ENCODE measurements at places on chromosomes 11 and 22.

- DNase-seq, result no peak
Measured at GRCh38 chr11:208917-209260, 1.4 kb downstream of the RIC8A start.

- no peak for DNase-seq
Measured at GRCh38 chr11:44066732-44067141, 667 bp downstream of the ACCS start.

DNA sequence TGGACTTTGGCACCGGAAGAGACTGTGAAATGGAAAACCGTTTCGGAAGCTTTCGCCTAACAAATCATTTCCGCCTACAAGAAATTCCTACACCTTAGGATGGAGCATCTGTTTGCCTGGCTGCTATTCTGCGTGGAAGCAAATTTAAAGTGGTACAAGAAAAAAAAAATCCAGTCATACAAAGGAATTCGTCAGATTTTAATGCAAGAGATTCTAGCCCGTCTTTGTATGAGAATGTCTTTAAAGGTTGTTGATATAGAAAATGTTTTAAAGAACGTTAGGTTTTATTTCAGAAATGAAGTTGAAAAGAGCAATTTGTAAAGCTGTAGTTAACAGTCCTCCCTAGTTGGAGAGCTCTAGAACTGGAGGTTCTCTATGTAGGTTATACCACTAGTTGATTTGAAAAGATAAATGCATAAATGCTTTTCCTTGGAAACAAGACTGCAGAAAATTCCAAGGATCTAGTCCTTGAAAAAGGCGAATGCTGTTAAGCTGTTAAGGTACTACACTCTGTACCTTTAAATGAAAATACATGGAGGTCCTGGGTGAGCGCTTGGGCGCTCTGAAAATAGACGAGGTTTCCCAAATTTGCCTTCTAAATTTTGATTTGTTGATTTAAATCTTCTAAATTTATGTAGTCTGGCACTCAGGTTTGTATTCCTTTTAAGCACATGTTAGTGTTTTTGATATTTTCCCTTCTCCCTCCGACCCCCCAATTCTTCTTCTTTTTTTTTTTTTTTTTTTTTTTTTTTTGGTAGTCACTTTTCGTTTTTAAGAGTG lies 2.4 kb downstream of the NCR3LG1 start:
- DNase-seq, result no peak

DNA sequence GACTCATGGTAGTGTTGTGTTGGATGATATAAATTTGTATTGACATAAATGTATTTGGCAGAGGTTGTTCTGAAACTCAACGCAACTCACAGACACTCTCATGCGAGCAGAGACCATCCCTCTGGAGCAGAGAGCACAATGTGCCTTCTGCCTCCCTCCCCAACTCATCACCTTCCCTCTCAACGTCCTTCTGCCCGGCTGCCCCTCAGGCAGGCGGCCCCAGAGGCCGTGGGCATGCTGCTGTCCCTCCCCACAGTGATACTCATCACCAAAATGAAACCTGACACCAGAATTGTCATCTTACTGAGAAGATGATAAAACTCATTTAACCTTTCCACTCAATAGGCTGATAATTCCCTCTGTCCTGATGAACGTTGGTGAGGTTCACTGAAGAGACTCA lies 260.6 kb downstream of the ETS1 start:
- DNase-seq, result no peak

DNA sequence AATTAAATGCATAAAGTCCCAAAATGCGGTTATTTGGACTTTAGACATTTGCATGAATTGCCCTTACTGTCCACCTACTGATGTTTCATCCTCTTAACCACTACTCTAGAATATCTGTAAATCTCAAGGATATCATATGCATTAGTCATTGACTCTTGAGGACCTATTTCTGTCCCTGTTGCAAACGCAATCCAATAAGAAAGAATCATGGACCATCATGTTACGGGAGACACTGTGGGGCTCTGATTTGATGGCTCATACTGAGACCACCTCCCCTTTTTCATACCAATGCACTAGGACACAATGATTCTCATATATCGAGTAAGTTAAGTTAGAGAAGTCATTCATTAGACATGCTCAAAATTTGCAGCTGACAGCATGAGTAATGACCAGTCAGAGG lies 14.4 kb downstream of the POU2AF2 start:
- DNase-seq, result no peak

DNA sequence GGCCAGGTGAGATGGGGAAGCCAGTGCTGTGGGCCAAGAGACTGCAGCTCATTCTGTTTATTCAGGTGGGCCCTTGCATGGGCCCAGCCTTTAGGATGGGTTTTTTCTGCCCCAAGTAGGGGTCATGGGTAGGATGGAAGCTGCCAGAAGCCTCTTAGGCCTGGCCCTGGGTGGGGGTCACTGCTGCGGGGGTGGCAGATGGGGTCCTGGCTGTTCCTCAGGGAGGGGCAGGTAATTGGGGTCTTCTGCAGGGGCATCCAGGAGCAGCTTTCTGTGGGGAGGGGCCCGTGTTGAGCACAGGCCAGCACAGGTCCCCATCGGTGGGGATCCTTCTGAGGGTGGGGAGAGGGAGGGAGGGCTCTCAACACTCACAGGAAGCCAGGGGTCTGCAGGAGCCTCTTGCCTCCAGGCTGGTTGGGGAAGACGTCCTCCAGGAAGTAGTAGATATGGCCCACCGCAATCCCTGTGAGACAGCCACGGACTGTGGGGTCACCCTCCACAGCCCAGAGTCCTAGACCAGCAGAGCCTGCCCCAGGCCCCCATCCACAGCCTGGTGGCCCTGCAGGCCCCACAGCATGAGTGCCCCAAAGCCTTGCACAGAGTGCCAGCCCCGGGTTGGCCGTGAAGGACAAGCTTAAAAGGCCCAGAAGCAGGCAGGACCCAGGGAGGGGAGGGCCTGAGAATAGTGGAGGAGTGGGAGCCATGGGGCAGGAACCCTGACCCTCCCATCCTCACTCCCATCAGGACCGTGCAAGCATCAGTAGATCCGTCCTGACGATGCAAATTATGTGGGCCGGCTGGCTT lies 1.9 kb downstream of the DERL3 start:
- DNase-seq, result no peak

- no peak for DNase-seq
Measured at GRCh38 chr11:7056828-7057513, 31.8 kb upstream of the RBMXL2 start.

DNA sequence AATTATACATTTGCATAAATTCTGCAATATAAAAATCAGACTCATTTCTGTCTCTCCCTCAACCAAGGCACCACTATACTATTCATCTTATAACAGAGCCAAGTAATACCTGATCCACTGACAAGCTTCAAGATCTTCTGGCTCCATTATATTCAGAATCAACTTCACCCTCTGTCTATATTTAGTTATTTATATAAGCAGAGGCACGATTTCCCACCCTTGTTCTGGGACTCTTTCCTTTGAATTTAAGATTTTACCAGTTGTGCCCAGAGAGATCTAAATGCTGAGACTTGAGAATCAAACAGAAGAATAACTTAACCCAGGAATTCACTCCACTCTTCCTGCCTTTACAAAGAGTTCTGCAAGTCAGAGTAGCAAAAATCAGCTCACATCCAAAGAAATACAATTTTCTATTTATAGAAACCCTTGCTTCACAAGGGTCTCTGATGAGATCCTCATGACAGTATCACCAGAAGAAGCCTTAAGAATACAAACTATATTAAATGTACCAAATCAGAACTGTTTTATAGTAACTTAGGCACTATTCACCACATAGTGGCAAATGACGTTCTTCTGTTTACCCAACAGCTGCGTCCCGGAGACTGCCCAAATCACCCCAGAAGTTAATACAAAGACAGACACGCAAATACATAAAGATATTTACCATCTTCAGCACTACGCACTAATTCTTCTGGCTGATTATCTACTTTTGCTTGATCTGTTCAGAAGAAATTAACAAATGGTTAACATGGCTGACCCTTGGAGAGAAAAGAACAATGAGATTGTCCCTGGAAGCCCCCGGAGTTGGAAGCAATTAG lies 32.3 kb upstream of the CCDC89 start:
- no peak for DNase-seq

DNA sequence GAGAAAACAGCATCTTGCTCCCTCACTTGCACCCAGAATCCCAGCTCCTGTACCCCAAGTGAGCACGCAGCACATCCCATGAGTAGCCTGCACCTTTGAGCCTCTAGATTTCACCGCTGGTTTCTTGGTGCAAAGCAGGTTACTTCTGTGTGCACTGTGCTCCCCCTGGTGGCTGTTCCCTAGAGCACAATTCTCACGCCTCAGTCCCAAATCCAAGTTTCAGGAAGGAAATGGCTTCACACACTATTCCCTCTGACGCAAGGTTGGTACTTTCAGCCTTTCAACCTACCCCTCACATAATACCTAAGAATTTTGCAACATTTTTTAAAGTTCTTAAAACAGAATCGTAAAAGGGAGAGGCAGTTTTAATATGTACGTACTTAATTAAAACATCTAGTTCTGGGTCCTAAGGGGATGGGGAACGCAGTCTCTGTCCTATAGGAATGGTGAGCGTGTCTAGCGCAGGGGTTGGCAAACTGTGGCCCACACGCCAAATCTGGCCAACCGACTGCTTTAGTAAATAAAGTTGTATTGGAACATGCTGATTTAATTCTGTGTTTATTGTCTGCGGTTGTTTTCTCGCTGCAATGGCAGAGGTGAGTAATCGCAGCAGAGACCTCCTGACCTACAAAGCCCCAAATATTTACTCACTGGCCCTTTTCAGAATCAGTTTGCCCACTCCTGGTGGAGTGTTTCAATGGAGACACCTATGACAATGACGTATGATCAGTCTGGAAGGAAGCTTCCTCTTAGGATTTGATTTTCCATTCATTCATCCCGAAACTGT lies 27.5 kb downstream of the DHCR7 start:
- DNase-seq, result no peak

DNA sequence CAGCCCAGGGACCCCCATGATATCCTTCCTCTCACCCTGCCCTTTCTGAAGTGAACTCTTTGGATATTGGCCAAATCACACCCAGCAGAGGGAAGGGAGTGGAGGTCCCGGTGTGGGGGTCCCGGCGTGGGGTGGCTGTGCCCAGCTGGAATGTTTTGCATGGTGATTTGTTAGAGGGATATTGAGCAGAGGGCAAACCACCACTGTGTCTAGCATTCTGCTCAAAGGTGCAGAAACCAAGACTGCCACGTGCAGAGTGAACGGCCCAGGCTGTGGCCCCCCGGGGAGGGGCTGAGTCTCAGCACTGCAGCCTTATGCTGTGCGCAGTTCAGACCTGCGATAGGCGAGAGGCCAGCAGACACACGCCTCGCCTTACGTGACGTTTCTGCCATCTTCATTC lies 7.9 kb upstream of the BID start:
- DNase-seq, result no peak

DNA sequence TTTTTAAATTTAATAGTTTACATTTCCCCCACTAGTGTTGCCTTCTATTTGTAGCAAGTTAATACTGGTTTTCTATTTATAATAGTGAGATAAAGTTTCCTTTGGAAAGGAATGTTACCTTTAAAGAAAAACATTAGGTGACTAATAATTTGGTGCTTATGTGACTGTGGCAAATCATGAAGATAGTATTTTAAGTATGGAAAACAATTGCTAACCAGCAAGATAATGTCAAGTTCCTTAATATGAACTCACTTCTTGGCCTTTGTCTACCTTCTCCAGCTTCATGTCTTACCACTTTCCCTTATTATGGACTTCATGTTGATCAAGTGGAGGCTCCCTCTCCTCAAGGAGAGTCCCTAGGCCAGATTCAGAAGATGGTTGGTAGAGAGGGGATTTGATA lies 27.2 kb downstream of the ARHGEF12 start:
- DNase-seq, result no peak

GRCh38 chr22:17167486-17167885 lies 8.4 kb upstream of the HDHD5 start:
- DNase-seq, result peak; percentile 8

All from amygdala (tissue), 56 donors.